Stimulated activated CD8-positive, alpha-beta memory T cell treated with anti-CD3 and anti-CD28 coated beads, Interleukin-15, amount 100 ng/mL, for 24 hours (primary cell): ENCODE measurements at places on chromosomes 13 and 19.

GRCh38 chr13:44318161-44318560, 55.5 kb upstream of the SERP2 start:
- no peak for DNase-seq

- DNase-seq, result no peak
Observed at GRCh38 chr19:1254530-1255185, 6.3 kb downstream of the MIDN start.

GRCh38 chr19:32407004-32407992, 1.7 kb downstream of the DPY19L3 start:
- no peak for DNase-seq

- no peak for DNase-seq
Observed at GRCh38 chr19:49613374-49613773, 22.4 kb downstream of the PRR12 start.

GRCh38 chr13:24854311-24854710, 90.3 kb downstream of the RNF17 start:
- no peak for DNase-seq
